Neural crest cell (in vitro differentiated cells): ENCODE measurements at places on chromosomes 11 and 22. TPM values are rescaled to one million over a fixed set of nuclear protein-coding genes. Genes with fewer than 3 reads are reported as not detected.

PGR gene
- not detected in 2 replicates for total RNA-seq

PDGFB gene
- 0.16 and 0.80 TPM in 2 replicates for total RNA-seq

LYVE1 gene
- total RNA-seq, result 0.14 TPM in 1 of 2 replicates, not detected in the other

GAB4 gene
- not detected in 2 replicates for total RNA-seq

DNA sequence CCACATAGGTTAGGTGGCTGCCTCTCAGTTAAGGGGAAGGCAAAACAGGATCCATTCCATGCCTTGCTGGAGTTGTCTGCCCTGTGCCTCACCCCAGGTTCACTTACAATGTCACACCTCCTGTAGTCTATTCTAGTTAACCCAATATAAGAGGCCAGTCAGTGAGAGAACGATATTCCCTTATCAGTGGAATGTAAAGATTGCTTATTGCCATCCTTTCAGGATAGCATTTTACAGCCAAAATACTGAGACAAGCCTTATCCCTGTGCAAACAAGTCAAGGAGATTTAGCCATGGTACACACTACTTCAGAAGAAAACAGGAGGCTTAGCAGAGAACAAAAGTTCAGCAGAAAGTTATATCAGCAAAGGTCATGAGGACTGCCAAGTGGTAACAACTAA is 5.5 kb downstream of the CYP2R1 start:
- DNase-seq, result no peak

GRCh38 chr22:29211066-29211465 is 5.4 kb downstream of the EMID1 start:
- DNase-seq, result no peak

GRCh38 chr11:65857500-65857852 is 504 bp downstream of the CFL1 start:
- DNase-seq, result peak; percentile 40

DNA sequence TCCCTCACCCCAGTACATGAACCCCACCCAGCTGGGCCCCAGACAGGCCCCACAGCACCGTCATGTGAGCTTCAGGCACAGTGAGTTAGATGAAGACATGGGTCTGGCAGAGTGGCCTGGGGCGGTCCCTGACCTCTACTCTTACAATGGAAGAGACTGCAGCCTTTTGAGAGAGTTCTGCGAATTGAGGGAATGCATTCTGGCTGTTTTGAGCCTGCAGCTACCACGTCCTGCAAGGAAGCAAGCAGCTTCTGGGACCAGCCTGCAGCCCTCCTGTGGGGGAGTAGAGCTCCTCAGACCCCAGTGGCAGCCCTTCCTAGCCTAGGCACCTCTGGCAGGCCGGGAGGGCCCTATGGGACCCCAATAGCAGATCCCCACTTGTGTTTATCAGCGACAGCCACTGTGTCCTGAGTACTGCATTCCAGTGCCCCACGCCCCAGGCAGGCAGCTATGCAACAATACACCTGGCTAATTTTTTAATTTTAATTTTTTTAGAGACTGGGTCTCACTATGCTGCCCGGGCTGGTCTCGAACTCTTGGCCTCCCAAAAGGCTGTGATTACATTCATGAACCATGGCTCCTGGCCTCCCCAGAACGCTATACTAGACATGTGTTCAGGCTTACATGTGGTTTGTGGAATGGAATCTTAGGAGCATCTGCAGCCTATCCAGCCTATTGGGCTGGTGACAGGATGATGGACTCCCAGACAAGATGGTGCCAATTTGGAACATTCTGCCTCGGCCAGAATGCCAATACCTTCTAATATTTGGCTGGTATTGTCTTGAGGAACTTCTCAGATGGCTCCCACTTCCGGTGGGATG is 717 bp upstream of the SLC7A4 start:
- DNase-seq, result peak; percentile 31

GRCh38 chr22:46638601-46639431 is 18.6 kb downstream of the GRAMD4 start:
- DNase-seq, result no peak

DNA sequence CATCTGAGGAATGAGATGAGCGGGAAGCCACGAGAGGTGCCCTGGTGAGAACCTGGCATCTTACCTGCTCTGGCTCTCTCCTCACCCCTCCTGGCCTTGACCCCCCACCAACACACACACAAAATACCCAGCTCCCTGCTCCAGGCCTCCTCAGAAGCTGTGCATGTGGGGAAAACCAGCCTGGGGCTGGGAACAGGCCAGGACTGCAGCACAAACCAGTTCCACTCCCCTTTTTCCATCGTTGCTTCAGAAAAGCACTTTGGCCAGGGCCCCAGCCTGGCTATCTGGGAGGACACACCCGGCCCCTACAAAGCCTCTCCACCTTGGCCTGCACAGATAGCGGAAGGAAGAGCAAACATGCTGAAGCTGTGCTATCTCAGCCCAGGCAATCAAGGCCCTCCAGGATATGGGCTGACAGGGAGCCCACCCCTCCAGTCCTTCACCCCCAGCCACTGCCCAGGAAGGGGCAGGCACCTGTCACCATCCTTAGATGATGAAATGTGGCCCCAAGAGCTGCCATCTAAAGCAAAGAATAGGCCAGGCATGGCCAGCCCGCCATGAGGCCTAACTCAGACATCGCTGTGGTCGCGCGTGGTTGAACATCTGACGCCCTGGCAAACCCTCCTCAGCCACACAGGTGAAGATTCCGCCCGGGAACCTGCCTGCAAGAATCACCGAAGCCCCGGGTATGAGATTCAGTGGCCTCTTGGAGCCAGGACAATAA is 35.4 kb downstream of the PISD start:
- DNase-seq, result no peak

- DNase-seq, result no peak
Measured at GRCh38 chr11:100543386-100543785, 143.7 kb upstream of the ARHGAP42 start.

DNA sequence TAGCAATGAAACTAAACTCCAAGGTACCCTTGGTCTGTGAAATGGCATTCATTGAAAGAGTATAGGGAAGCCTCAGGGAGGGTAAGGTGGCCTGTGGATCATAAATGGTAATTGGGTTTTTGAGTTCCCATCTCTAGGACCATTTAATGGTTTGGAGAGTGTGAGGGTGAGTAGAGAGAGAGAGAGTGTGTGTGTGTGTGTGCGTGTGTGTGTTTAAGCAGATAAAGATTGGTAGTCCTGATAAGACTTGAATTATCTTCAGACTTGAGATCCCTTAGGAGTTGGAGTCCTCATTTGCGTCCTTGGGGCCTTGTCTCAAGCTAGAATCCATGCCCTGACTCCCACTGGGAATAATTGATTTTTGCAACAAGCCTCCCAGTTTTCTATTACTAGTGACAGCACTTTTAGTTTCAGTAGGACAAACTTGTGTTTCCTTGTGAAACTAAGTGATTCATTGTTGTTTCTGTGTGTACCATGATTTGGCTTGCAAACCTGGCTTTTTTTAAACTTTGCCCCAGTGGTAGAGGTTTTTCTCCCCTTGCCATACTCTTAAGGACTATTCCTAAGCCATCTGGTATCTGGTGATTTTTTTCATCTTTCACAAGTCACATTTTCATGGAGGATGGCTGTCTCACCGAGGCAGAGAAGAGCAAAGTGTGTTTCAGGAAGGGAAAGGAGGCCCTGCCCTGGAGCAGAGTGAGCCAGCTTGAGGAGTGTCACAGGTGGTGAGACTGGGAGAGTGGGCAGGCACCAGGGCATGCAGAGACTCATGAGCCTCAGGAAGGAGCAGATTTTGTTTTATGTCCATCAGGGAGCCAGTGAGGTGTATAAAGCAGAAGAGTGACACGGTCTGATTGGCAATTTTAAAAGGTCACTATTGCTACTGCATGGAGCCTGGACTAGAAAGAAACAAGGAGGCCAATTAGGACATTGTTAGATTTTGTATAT is 26.7 kb downstream of the ALKBH3 start:
- DNase-seq, result no peak

- no peak for DNase-seq
Measured at GRCh38 chr11:74321487-74322188, 10.2 kb upstream of the P4HA3 start.

DNA sequence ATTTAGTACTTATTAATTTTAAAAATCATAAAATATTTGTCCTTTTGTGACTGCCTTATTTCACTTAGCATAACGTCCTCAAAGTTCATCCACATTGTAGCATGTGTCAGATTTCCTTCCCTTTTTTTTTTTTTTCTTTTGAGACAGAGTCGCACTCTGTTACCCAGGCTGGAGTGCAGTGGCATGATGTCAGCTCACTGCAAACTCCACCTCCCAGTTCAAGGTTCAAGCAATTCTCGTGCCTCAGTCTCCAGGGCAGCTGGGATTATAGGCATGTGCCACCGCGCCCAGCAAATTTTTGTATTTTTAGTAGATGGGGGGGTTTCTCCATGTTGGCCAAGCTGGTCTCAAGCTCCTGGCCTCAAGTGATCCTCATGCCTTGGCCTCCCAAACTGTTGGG is 10.6 kb downstream of the RAB6A start:
- no peak for DNase-seq

DNA sequence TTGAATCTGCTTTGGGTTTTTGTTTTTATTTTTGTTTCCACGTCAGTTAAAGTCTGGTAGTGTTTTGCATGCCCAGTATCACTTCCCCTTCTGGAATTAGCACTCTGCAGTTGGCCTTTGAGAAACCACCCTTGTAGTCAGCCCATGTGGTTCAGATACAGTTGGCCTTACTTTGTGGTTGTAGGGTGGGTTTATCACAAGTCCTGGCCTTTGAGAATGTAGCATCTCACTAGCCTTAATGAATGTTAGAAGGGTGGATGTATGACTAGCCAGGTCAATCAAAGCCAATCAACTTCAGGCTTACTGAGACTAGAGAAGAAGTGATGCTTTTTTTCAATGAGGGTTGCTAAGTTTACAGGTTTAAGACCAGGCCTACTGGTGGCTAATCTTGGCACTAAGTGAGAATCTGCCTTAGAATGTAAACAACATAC is 19.8 kb downstream of the ARL14EP start:
- DNase-seq, result no peak

DNA sequence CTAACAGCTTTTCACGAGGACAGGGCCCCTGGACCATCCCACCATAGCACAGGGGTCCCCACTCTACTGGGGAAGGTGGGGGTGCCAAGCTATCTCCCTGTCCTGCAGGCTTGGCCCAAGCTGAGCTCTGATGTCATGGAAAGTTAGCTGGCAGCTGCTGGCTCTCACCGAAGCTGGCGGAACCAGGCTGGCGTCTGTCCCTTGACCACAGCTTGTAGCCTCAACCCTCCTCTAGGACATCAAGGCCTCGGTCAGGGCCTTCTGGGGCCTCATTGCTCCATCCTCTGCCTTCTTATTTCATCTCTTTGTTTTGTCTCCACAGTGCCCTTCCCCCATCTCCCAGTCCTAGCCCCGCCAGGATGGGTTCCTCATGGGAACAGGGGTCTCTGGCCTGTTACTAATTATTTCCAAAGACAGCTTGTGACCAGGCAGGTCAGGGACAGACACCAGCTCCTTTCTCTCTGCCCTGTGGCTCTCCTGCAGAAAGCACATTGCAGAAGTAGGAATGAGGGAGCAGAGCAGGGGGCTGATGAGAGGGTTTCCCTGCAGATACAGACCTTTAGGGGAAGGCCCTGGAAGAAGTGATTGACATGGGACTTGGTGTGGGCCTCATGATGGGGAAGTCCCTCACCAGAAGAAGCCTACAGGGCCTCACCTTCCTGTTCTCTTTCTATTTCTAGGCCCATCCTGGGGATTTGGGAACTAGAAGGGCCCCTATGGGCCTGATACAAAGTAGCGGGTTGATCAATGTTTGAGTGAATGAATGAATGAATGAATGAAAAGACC is 97.5 kb upstream of the ALX4 start:
- DNase-seq, result no peak

DNA sequence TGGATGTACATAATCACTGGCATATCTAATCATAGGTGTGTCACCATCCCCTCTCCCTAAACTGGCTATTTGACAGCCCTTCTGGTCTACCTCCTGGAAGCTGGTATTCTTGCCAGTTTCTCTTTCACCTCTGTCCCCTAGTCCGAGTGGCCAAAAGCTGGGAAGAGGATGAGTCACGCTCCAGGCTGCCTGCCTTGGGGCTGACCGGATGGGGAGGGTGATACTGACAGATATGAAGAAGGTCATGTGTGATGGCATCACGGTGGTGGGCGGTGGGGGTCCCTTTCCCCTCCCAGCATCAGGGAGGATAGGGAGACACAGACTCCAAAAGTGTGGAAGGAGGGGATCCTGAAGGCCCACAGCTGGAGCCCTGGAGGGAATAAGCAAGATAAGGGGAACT is 4.8 kb downstream of the OAF start:
- no peak for DNase-seq

DNA sequence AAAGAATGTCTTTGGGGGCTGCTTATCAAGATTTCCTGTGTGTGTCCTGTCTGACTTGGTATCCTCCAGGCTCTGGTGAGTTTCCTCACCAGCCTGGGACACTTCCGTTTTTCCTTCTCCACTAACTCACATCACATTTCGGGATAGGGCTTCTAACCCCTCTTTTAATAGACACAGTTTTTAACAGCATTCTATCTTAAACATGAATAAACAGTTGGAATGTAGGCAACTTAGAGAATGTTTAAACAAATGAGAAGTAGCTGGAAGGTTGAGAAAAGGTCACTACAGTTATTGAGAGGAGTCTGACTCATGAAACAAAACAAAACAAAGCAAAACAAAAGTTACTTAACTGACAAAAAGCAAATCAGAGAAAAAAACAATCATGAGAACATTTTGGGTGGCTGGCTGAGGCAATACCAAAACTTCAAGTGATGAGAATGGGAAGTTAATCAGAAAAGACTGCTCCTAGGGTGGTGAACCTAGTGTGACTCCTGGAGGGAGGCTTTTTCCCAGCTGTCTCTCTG is 64.7 kb upstream of the CTSC start:
- DNase-seq, result no peak

- no peak for DNase-seq
Measured at GRCh38 chr11:118910309-118911112, 15.2 kb downstream of the BCL9L start.

DNA sequence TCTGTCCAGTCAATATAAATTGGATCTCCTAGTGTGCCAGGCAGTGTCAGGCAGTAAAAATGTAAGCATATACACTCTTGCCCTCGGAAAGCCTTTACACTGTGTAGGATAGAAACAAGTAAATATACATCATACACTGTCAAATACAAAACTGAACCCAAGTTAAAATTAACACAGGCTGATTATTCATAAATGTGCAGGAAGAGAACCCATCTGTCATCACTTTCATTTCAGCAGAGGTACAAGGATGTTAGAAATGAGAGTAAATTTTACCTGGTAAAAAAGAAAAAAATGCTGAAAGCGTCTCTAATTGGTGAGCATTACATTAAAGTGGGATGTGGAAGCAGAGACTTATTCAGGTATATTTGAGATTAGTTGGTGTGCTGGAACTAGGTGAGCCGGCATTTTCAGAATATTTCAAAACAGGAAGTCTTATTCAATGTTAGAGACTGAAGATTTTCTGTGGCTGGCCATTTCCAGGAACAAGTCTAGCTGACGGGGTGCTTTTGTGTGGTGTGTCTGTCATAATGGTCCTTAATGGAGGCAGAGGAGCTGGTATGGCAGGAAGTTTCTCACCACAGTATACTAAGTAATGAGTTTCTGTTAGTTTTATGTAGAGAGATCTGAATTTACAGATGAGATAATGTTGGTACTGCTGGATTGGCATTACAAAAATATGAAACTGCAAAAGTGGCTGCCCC is 192.6 kb downstream of the CASP12 start:
- no peak for DNase-seq

GRCh38 chr22:23784215-23784732 is 2.5 kb upstream of the SMARCB1 start:
- no peak for DNase-seq
